Activated T-cell treated with anti-CD3 and anti-CD28 coated beads for 1 hour (primary cell): ENCODE measurements at places on chromosomes 6 and 20.

GRCh38 chr6:156953479-156954146 lies 176.4 kb downstream of the ARID1B start:
- no peak for DNase-seq

- DNase-seq: peak; percentile 11
Observed at GRCh38 chr6:100001915-100002388, 7.9 kb upstream of the MCHR2 start.

GRCh38 chr20:1185790-1186334 lies 1.1 kb upstream of the TMEM74B start:
- peak; percentile 27 for DNase-seq

- DNase-seq: no peak
Observed at GRCh38 chr6:2127484-2127911, 117.9 kb downstream of the GMDS start.

DNA sequence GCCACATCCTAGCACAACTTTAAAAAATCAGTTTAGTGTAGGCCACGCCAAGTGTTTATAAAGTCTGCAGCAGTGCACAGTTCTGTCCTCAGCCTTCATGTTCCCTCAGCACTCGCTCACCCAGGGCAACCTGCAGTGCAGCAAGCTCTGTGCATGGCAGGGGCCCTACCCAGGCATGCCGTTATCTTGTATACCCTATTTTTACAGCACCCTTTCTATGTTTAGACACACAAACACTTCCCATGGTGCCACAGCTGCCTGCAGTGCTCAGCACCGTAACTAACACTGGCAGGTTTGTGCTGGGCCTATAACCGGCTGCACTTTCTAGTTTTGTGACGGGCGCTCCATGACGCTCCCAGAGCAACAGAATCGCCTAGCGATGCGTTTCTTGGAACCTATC lies 43.8 kb downstream of the ZBTB46 start:
- no peak for DNase-seq

GRCh38 chr6:164665328-164665727 lies 644.1 kb downstream of the C6orf118 start:
- no peak for DNase-seq

- no peak for DNase-seq
Observed at GRCh38 chr6:113857556-113858479, 673 bp downstream of the MARCKS start.

- no peak for DNase-seq
Observed at GRCh38 chr6:5214570-5215052, 46.1 kb downstream of the LYRM4 start.

DNA sequence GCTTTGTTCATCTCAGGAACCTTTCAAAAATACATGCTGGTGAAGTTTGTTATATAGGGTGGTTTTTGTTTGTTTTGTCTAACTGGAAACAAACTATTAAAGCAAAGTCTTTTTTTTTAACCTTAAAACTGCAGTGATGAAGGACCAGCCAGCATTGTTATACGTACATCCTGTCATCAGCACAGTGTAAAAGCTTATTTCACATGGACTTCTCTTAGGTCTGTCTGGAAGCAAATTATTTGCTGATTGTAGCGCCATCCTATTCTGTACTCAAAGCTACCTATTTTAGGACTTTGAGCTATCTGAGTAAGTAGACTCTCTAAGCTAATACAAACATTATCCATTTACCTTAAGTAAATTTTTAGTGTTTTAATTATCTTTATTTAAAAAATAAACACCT lies 61.7 kb downstream of the SNX9 start:
- DNase-seq: no peak
